Globus pallidus (tissue), 1 donor: ENCODE measurements at places on chromosomes 11 and 22.

GRCh38 chr11:124672536-124673215 is 863 bp downstream of the SIAE start:
- no peak for DNase-seq

GRCh38 chr22:19527861-19528417 is 3.7 kb upstream of the CLDN5 start:
- DNase-seq: no peak

- no peak for DNase-seq
Measured at GRCh38 chr11:128415539-128415938, 171.8 kb downstream of the ETS1 start.

GRCh38 chr22:37559901-37560607 is at the start of gene CDC42EP1:
Gene CDC42EP1, plus strand, starts transcription at chr22:37560480. Its CDS starts 5,870 bp downstream, at chr22:37566350.
- peak; percentile 81 for DNase-seq

DNA sequence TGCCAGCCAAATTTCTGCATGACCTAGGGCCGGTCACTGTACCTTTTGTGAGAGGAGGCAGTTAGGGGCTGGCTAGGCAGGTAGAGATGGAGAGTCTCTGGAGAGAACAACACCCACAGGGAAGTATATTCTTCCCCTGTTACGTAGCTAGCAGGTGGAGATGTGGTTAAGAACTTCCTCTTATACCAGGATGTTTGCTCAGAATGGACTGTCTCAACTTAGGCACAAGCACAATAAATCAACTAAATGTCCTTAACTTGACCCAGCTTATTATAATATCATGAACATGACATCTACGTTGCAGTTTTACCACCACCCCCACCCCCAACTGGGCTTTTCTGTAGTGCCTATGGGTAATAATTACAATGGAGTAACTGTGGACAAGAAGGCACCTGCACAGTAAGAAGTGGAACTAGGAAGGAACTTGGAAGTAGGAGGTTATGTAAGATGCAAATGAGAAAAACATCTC is 60.7 kb upstream of the MPEG1 start:
- DNase-seq: no peak

DNA sequence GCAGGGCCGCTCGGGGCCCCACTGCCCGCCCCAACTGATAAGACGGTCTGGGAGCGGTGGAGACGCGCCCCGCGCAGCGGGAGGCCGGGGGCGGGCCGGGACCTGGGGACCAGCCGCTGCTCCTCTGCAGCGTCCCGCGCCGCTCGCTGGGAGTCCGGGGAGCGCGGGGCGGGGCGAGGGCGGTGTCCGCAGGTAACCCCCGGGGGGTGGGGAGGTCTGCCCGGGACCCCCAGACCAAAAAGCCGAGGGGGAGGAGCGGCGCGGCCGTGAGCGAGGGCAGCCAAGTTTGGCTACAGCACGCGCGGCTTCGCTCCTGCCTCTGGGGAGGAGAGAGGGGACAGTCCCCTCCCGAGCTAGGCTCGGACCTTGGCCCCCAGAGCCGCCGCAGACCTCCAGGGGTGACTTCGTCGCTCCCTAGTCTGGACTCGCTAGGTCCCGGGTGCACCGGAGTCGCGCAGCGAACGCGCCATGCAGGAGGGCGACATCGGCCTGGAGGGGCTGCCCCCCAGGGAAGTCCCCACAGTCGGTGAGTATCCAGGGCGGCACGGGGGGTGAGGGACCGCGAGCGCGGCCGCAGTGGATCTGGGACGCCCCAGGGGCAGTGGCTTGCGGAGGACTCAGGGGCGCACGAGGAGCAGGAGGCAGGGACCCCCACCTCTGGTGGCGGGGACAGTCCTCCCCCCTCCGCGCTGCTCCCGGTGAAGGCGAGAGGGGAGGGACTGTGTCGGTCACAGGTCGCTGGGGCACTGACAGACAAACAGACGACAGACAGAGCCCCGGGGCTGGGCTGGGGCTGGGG is 92.3 kb upstream of the ANO1 start:
- no peak for DNase-seq

DNA sequence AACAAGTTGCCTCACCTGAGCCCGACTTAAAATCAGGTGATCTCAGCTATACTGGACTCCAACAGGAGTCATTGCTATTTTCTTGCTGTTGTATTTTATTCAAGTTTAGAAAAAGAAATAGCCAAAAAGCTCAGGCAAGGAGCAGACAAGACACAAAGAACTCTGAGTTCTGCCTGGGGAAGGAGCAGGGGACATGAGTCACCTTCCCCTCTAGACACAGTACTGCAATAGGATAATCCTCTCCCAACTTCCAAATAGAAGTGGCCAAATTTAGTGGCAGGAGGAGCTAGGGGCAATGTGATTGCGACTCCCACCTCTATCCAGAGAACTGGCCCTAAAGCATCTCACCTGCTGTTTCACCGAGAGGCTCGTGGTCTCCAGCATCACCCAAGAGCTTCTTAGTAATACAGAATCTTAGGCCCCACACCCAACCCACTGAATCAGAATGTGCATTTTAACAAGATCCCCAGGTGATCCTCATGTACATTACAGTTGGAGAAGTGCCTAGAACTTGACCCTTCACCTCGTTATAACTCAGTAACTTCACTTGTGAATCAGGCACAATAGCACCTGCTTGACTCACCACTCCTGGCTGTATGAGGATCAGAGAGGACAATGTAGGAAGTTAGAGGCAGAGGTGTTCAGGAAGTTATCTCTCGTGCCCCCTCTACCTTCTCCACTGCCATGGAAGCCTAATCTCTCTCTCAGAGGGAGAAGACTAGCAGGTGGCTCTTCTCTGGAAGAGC is 56.8 kb upstream of the FBXO3 start:
- no peak for DNase-seq

GRCh38 chr11:27339941-27340340 is 23.1 kb downstream of the CCDC34 start:
- no peak for DNase-seq

DNA sequence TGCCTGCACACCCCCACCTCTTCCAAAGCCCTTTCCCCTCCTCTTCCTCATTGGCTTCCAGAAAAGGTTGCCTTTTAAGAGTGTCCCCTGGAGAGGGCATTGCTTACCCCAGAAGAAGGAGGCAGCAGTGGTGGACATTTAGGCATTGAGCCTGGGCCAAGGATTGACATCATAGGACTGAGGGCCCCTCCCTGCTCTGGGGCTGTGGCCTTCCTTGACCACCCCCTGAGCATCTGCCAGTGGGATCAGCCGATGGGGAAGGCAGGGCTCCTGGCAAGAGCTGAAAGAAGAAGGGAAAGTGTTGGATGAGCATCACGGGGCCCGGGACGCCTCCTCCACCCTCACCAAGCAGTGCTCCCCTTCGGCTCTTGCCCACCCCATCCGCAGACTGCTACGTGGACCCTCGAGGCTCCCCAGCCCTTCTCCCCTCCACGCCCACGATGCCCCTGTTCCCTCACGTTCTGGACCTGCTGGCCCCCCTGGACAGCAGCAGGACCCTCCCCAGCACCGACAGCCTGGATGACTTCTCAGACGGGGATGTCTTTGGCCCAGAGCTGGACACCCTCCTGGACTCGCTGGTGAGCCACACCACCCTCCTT is 37.4 kb downstream of the ZC3H7B start:
- no peak for DNase-seq

- peak; percentile 76 for DNase-seq
Measured at GRCh38 chr22:39316440-39317083, 2.9 kb downstream of the RPL3 start.

GRCh38 chr11:75313513-75314272 is 37.8 kb downstream of the ARRB1 start:
- DNase-seq: peak; percentile 71

DNA sequence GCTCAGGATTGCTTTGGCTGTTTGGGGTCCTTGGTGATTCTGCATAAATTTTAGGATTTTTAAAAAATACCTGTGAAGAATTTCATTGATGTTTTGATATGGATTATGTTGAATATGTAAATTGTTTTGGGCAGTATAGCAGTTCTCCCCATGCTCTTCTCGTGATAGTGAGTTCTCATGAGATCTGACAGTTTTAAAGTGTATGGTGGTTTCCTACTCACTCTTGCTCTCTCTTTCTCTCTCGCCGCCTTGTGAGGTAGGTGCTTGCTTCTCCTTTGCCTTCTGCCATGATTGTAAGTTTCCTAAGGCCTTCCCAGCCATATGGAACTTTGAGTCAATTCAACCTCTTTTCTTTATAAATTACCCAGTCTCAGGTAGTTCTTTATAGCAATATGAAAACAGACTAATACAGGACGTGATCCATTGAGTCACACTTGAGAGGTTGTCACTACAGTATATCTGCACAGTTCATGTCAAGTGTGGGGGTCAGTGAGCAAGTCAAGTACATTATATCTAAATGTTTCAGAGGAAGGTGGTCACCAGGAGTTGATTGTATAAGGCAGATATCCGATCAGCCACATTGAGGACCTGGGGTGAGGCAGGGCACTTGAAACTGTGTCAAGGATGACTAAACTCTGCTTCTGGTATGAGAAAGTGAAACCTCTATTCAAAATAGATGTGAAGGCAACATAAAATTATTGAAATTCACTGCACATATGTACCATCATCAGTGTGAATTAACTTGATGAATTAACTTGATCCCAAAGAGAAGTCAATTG is 70.7 kb upstream of the CCDC179 start:
- no peak for DNase-seq

DNA sequence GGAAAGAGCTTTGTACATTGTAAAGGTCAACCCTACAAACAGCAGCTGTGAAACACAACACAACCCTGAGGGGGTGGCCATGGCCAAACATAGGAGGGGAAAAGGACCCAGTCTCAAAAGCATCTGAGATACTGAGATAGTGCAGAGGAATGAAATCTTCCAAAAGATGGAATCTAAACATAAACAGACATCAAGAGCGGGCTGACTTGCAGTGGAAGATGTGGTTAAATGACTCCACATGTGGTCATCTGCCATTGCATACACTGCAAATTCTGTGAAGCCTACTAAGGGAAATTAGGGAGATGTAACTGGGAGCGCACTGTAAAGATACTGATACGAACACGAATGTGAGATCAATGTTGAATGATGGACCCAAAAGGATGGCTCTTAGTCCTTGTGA is 22.0 kb downstream of the BDNF start:
- DNase-seq: no peak

GRCh38 chr22:37610480-37611129 is 2.0 kb downstream of the GGA1 start:
- peak; percentile 38 for DNase-seq

GRCh38 chr11:77418155-77418970 is 55.5 kb downstream of the PAK1 start:
- no peak for DNase-seq

DNA sequence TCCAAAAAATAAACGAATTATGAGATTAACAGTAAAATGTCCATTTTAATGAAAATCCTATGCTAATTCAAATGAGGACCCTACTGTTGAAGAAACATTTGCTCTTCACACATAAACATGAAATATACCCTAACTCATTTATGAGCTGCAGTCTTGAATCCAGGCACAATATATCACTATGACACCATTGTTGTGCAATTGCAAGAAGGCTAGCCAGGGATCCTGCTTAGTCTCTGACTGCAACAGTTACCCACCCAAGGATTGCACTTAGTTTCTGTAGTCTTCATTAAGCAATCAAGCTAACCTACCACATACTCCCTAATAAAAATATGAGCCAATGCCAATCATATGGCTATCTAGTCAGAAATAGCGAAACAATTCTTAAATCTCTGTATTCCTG is 981.0 kb upstream of the FAT3 start:
- no peak for DNase-seq

- DNase-seq: no peak
Measured at GRCh38 chr11:125442946-125443345, 53.1 kb downstream of the FEZ1 start.

- DNase-seq: no peak
Measured at GRCh38 chr11:17719028-17719937, at the start of gene MYOD1. Gene MYOD1, plus strand, starts transcription at chr11:17719571. Its CDS starts 212 bp downstream, at chr11:17719783.

GRCh38 chr22:37972527-37972926 is 11.8 kb downstream of the SOX10 start:
- peak; percentile 55 for DNase-seq

GRCh38 chr11:109085708-109086373 is 336.1 kb upstream of the C11orf87 start:
- no peak for DNase-seq

DNA sequence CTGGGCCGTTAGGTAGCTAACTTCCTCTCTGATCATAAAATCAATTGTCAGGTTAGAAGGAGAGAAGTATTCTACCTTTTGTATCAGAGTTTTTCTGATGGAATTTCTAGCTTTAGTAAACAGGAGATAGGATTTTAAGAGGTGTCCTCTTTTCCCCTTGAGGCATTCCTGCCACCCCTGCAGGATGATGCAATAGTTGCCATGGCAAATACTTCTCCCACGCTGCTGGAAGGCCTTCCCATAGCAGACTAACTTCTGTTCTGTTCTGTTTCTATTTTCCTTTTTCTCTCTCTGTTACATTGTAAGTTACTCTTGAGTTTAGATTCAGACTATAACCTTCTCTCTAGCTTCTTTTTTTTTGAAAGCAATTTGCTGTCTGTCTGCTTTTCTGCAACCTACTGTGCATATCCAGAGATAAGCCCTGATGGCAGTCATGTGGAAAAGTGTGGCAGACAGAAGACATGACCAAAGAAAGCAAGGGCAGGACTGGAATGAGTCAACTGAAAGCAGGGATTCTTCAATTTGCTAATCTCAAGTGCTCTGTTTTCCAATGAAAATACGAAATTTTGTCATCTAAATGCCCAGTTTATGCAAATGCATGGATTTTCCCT is 679.1 kb downstream of the DLG2 start:
- no peak for DNase-seq

- no peak for DNase-seq
Measured at GRCh38 chr11:45180848-45181192, 34.4 kb downstream of the PRDM11 start.

GRCh38 chr11:44409558-44410236 is 99.8 kb upstream of the ALX4 start:
- DNase-seq: no peak

DNA sequence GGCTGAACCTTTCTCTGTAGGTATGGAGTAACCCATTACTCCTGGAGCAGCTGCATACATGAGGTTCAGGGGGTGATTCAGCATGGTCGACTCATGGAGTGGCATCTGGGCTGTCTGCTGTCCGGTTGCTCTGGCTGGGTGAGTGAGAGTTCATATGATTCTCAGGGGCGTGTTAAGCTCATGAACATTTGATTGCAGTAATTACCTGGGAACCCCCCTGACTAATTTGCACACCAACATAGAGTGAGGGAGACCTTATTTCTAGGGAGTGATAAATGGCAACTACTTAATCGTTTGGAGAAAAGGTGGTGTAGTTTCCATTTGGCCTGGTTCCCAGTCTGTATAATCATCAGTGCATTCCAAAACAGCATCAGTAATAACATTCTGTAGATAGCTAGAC is 661.9 kb downstream of the ETS1 start:
- no peak for DNase-seq

DNA sequence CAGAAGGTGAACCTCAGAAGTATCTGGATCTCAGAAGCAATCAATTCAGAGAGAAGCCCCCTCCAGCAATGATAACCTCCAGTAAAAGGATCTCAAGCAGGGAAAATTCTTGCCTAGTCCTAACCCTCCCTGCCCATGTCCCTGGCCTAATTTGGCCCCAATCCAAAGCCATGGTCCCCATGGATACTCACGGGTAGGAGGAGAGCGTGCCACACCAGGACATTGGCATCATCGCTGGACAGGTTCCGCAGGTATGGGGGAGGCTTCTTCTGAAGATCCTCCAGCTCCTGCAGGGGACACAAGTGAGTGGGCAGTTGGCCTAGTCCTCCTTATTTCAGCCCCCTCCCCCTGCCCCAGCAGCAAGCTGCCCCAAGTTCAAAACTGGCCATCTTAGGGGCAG is 7.3 kb downstream of the UBE2L6 start:
- no peak for DNase-seq
